ENCODE measurements at places on chromosomes 5 and 9.

- DNase-seq = no peak
Observed at GRCh38 chr9:120257483-120257882, 322.5 kb downstream of the CDK5RAP2 start.

DNA sequence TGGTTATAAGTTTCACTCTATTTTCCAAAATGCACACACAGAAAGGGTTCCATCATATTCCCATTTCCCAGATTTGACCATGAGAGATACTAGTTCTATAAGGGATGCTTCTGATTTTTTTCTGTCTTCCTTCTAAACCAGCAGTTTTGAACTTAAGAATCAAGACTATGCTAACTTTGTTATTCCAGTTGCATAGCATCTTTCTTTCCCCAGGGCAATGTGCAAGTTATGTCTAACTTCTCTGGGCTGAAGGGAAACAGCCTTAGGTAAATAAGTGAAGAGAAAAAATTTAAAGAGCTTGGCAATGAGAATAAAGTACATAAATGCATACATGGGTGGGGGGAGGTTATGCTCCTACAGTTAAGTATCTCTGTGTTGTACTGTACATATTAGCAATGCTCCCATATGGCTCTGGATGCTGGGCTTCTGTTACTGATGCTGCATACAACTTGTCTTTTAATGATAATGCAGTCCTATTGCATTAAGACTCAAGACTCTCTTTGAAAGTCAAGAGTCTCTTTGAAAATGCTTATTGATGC is 125.8 kb upstream of the SLC12A2 start:
- peak; percentile 63 for DNase-seq

DNA sequence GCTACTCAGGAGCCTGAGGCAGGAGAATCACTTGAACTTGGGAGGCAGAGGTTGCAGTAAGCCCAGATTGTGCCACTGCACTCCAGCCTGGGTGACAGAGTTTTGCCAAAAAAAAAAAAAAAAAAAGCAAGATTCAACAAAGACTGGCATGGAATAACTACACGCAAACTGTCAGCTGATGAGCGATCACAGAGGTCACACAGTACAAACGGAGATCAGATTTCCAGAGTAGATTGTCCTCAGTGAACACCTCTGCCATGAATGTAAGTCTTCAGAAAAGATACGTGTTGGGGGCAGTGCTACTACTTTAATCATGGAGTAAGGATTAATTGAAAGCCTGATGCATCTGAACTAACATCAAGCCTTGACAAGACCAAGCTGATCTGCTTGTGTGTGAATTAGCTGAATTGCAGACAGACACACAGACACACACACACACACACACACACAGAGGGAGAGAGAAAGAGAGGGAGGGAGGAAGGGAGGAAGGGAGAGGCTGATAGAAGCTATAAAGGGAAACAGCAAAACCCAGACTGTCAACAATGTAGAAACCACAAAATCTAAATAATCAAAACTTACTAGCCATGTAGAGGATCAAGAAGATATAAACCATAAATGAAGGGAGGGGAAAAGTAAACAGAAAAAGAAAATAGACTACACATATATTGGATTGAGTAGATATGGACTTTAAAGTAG is 222.9 kb upstream of the ZNF462 start:
- peak; percentile 70 for DNase-seq

DNA sequence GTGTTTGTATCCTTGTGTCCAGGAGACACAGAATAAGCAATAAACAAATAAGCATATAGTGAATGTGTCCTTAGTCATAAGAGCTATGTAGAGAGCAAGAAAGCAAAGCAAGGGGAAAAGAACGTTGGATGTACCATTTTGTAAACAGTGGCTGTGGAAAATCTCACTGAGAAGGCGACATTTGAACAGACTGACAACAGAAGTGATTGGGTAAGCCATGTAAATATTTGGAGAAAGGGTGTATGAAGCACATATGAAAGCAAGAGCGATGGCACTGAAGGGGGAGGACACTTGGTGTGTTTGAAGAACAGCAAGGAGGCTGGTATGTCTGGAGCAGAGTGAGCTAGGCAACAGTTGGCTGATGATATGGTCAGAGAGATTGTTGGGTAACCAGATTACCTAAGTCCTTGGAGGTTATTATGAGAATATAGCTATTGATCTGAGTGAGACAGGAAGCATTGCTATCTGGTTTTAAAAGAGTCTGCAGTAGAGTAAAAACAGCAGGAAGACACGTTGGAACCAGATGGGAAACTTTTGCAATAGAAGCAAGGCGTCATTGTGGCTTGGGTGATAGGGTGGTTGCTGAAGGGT is 115.5 kb upstream of the IL7R start:
- DNase-seq = no peak

GRCh38 chr5:173488144-173488543 is 128.3 kb downstream of the BOD1 start:
- no peak for DNase-seq

- DNase-seq = no peak
Observed at GRCh38 chr5:31244921-31245320, 51.4 kb downstream of the CDH6 start.

GRCh38 chr9:16559418-16560188 is 310.9 kb downstream of the BNC2 start:
- DNase-seq = no peak

- DNase-seq = no peak
Observed at GRCh38 chr9:11088821-11089374, 476.1 kb upstream of the PTPRD start.

DNA sequence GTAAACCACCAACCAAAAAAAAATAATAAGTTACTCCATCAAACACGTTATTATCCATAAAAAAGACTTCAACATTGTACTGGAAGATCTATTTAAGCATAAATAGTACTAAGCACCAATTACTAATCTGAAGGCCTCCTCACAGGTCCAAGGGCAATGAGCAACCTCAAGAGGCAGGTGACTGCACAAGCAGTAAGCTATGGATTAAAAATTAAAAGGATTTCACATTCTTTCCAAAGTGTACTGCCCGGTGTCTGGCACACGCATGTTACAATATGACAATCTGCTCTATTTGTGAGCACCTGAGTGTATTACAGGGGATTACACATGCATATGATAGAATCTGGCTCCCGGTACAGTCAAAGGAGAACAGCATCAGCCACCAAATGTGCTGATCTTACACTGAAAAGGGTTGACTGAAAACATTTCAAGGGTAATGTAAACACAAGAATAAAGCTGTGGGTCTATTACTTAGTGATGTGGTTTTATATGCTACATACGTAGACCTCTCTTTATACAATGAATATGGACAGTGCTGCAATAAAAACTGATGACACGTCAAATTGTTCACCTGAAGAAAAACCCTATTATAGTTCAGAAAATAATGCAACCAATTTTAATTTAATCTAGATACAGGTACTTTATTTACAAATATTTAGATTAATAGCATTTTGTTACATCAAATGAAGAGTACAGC is 22.8 kb downstream of the RAB14 start:
- no peak for DNase-seq

GRCh38 chr5:167061695-167062094 is 1229.8 kb upstream of the WWC1 start:
- no peak for DNase-seq

GRCh38 chr5:178986326-178986960 is 8.7 kb downstream of the GRM6 start:
- DNase-seq = no peak

- DNase-seq = no peak
Observed at GRCh38 chr5:91416491-91416890, 33.4 kb upstream of the ARRDC3 start.

DNA sequence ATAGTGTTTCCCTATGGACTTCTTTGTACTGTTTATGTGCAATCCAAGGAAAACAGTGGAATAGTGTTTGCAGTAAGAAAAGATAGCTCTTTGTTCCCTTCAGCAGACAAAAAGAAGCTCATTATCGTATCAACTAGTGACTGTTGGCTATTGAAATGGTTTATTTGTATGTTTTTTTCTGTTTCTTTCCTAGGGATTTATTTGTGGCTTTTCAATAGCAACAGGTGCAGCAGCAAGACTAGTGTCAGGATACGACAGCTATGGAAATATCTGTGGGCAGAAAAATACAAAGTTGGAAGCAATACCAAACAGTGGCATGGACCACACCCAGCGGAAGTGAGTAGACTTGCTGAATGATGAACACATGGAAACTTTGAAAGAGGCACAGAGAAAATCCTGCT is 65.1 kb downstream of the SLC44A1 start:
- DNase-seq = no peak

DNA sequence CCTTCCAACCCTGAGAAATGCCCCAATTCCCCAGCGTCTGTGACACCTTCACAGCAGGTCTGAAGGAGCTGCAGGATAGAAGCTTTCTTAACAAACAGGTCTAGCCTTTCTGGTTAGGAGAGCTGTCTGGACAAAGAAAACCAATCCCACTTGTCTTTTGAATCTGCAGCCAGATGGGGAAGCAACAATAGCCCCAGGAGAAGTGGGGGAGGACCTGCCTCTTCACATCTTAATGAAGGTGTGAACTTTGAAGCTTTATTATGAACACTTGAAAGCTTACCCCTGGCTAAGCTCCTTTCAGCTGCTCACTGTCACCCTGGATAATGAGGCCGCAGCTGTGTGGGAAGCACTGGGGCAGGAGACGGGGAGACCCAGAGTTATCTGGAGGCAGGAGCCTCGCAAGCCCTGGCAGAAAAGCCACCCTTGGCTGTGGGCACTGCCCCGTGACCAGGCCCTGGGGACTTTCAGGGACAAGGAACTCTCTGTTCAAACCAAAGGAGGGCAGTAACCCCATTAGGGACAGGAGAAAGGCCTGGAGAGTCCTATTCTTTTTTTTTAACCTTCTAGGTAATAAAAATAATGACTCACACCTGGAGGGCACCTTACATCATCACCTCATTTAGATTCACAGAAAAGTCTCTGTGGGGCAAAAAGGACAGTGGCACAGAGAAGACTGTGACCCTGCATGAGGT is 151.8 kb upstream of the RAD23B start:
- no peak for DNase-seq

GRCh38 chr5:32278406-32278805 is 34.3 kb downstream of the MTMR12 start:
- no peak for DNase-seq

DNA sequence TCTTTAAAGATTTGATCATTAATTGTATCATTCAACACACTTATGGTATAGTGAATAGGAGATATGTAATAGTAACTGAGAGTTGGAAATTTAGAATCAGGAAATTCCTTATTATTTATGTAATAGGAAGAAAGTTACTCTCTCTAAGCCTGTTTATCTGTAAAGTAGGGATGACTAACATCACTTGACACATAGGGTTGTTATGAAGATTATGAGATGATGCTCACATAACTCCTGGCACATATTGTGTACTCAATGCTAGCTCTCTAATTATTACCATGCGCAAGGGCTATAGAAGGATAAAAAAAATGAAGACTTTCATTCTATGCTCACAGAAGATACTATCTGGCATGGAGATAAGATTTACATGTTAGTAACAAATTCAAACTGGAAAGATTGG is 149.9 kb downstream of the ISOC1 start:
- no peak for DNase-seq

- no peak for DNase-seq
Observed at GRCh38 chr5:9820691-9821449, 190.7 kb upstream of the TAS2R1 start.

- DNase-seq = no peak
Observed at GRCh38 chr5:68950125-68950524, 143.7 kb upstream of the SLC30A5 start.

- DNase-seq = no peak
Observed at GRCh38 chr9:109600142-109600541, 102.0 kb upstream of the PTPN3 start.

DNA sequence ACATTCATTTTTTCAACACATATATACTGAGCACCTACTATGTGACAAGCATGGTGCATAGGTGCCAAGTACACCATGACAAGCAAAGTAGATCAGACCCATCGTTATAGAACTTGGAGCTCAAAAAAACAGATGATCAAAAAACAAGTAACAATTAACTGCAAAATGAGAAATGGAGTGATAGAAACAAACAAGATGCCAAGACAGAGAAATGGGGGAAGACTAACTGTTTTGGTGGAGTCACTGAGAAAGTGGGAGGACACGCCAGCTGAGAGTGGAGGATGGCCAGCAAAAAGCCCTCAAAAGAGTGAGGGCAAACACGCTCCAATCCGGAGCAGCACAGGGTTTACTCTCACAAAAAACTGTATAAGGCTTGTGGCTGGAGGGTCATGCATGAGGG is 50.6 kb downstream of the TTC39B start:
- DNase-seq = no peak

DNA sequence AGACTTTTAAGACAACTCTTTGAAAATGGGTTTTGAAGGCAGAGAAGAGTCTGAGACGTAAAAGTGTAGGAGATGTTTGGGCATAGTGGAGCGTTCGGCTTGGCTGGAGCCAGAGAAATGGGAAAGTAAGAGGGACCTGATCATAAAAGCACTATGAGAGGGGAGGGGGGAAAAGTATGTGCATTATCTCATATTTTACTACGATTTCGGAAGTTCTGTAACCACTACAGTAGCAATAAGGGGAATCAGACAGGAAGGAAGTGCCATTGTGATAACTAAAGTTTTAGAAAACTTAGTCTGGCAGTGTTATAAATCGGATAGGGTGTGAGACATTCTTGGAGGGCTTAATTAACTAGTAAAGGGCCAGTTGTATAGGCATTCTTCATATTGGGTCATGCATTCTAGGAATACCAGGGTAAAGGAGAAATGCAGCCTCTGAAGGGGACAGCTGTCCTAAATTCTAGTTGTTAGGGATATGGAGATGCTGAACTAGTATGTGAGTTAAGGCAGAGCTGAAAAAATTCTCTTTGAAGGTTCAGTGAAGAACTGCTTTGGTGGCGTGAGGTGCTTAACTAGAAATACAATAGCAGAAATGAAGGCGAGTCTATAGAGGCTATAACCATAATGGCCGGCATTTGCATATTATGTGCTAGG is 83.8 kb upstream of the FREM1 start:
- no peak for DNase-seq

DNA sequence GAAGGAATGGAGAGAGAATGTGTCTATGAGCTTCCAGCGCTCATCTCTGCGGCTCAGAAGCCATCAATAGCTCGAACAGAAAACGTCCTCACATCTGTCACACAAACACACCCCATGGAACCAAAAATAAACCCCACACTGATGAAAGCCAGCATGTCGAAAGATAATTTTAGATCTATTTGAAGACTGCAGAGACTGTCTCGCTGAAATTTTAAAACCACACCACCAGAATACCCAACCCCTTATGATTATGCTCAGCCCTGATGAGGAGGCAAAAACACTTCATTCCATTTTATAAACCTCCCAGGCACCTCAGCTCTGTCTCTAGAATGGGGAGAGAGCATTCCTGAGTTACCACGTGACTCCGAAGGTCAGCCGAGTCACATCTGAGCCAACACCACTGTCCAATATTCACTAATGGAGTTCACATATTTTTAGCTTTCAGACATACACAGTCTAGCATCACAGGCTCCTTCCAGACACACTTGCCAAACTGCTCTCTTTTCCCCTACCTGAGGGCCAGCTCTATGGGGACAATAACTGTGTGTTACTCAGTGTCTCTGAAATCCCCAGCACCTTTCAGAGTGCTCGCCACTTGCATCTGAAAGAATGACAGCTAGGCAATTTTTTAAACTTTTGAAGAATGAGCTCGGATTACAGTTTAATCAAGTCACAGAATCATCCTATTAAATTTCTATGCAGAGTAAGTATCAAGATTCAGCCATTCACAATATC is 63.2 kb downstream of the SERINC5 start:
- DNase-seq = no peak

All from LNCaP clone FGC (cell line).